ENCODE measurements at places on chromosomes 5 and 9.
A peak's percentile ranks its signal among the peaks of the same experiment; 100 is the strongest.

- DNase-seq = peak; percentile 18
These were observed 56.1 kb upstream of the TUT7 start for GRCh38 chr9:86410281-86410680.

GRCh38 chr9:93468763-93469456 is 15.5 kb upstream of the FAM120AOS start:
- no peak for DNase-seq

- DNase-seq = no peak
These were observed 61.8 kb downstream of the ELL2 start for GRCh38 chr5:95899829-95900228.

DNA sequence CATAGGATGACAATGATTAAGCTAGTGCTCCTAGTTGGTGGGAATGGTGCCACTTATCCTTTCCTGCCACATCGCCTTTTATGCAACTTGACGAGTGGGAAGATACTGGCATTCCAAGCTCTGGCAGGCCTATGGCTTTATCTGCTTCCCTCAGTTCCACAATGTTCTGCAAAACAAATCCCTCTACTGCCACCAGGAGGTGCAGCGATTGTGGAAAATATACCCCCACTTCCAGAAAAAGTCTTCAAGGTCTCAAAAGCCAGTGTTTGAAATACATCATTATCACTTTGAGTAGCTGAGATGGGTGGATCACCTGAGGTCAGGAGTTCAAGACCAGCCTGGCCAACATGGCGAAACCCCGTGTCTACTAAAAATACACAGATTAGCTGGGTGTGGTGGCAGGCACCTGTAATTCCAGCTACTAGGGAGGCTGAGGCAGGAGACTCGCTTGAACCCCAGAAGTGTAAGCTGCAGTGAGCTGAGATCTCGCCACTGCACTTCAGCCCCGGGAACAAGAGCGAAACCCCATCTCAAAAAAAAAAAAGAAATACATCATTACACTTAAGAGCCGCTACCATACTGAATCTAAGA is 3.4 kb downstream of the CLINT1 start:
- DNase-seq = no peak

DNA sequence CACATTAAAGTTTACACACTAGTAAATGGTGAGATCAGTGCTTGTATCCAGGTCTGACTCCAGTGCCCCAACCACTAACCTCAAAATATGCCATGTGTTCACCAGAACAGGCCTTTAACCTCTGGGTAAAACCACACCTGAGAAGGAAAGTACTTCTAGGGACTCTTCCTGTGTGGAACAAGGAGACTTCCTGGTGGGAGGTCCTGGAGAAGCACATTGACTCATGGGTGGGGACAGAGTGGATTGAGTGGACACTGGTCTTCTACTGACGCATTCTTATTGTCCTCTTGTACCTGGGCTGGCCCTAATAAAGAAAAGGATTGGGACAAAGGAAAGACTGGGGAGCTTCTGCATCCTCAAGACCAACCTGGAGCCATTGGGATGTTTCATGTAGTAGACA is 43.4 kb downstream of the ANGPTL2 start:
- DNase-seq = no peak

DNA sequence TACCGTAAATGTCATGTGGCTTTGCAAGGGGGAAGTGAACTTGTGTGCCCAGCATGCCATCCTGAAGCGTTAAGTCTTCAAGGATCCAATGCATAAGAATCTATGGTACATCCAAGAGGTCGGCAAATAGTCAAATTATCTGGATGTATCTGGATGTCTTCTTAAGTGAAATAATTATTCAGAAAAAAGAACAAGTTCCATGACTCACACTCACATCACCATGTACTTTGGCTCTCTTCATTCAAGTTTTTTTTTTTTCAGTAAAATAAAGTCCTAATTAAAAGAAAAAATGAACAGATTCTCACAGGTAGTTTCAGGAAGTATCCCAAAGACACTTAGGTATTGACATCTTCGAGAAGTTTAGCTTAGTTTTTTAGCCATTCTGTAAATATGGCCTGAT is 62.7 kb upstream of the MEGF10 start:
- DNase-seq = no peak

DNA sequence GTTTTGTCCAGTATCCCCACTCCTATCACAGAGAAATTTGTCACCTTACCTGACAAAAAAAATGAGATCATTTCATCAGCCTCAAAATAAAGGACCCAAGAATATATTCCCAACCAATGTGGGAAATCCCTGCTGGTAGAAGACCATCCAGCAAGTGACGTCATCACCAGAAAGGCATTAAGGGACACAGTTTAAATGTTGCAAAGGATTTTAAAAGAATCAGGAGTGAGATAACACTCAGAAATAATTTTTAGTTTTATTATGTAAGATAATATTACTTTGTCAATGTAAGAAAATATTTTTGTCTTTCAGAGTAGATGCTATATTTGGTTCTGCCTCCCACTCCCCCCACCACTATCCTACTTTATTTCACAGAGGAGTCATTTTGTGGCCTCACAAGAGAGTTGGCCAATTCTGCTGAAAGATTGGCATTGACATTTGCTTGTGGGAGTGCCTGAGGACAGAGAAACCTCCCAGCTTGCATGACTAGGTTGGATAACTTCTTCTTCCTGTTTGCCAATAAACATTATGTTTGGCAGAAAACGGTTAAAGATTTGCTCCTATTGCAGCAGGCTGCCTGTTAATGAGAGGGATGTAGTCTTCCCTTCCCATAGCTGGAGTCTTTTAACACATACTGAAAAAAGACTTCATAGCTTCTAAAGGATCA is 288.6 kb upstream of the DAB2 start:
- no peak for DNase-seq

DNA sequence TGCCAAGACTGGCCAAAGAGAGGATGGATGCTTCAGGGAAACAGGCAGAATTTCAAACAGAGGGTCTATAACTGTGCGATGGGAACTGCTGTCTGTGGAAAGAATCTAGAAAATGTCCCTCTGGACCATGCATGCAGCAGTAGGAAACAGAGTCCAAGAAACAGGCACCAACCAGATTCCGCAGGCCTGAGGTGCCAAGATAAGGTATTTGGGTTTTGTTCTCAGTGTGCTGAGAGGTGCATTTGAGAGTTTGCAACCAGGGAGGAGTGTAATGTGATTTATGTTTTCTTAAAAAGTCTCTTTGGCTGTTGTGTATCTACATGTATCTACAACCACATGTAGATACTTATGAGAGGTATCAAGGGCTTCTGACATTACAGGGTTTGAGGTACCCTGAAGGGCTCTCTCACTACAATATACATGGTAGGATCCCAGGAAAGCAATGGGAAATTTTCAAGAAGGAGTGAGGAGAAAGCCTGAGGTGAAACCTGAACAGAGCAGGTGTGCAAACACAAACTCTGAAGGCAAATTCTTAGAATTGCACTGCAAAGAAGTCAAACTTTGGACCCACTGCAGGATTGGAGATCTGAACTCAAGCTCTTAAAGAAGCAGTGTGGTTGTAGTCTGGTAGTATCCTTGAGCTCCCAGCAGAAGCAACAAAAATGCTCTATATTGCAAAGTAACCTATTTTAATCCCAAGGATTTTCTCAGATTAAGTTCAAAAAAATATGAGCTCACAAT is 182.8 kb upstream of the NFIL3 start:
- no peak for DNase-seq

DNA sequence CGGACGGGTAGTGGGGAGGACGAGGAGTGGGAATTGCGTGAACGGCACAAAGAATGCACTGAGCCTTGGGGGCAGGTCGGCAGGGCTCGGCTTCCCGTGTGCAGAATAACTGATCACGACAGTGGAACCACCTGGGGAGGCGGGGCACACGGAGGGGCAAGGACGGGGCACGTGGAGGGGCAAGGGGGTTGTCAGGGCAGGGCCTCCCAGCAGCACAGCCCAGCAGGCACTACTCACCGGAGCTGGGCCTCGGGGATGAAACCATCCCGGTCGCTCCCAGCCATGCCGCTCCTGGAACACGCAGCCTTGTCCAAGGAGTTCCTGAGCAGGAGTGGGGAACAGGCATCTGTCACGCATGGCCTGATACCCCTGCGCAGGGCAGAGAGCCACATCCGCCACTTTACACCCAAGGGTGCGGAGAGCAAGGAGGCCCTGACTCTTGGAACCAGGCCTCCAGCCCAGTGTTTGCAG is 33.4 kb downstream of the SARDH start:
- no peak for DNase-seq

- DNase-seq = no peak
These were observed 236.3 kb downstream of the ARHGAP26 start for GRCh38 chr5:143006501-143006900.

DNA sequence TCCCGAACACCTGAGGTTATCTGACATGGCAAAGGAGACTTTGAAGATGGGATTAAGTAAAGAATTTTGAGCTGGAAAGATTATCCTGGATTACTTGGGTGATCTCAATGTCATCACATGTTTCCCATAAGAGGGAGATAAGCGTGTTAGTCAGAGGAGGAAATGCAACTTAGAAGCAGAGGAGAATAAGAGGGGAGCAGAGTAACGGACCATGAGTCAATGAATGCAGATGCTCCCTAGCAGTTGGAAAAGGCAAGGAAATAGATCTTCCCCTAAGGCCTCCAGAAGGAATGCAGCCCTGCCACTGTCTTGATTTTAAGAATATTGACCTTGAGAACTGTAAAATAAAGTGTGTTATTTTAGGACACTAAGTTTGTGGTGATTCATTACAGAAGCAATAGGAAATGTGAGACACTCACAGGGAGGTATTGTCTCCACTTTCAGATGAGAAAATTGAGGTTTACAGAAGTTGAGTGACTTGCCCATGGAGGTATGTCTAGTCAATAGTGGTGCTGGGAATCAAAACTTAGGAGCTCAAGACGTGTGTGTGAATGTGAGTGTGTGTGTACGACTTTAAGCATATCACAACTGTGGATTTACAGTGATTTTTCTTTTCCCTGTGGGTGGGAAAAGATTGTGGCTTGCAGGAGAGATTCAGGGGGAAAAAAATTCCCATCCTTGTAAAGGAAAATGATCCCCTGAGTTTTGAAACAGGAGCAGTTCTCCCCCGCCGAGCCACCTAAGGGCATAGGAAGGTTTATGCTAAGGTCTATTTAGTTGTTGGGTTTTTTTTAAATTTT is 125.3 kb downstream of the TRIM32 start:
- peak; percentile 84 for DNase-seq

- no peak for DNase-seq
These were observed 51.2 kb upstream of the SPRY4 start for GRCh38 chr5:142375944-142376411.
